Fibroblast of skin of right quadriceps (primary cell): ENCODE measurements at places on chromosomes 2 and 18.

- DNase-seq = no peak
Measured at GRCh38 chr2:234488913-234489451, 7.9 kb downstream of the ARL4C start.

DNA sequence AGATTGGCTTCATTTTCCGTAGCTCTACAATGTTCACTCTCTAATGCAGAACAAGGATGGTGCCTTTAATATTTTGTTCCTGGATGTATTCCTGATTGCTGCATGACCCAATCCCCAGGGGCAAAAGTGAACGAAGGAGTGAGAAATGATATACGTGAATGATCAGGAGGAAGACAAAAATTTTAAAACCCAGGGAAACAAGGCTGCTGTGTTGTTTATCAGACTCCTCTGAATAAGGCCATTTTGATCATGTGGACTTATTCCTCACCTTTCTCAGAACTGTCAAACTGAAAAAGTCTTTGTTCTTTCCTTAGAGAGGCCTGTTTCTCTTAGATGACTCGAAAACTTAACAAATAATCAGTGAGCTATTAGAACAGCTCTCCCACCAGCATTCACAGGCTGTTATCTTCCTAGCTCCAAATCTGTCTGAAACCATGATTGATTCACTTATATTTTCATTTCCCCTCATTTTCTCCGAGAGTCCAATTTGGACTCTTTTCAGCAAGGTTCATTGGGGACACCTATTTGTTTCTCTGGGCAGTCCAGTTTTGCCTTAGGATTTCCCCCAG lies 29.5 kb upstream of the COX7A2L start:
- DNase-seq = no peak

DNA sequence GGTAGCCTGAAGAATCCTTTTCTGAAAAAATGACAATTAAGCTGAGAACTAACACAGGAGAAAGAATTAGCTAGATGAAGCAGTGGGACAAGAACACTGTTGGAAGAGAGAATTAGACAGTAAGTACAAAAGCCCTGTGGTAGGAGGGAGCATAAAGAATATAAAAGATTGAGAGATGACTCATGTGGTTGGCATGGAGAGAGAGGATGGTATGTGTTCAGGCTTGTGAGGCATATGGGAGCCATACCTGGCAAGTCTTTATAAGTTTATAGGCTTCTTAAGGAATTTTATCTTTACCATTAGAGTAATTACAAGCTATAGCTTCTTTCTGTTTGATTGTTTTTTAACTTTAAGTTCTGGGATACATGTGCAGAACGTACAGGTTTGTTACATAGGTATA lies 325.0 kb downstream of the ARL6IP6 start:
- no peak for DNase-seq

DNA sequence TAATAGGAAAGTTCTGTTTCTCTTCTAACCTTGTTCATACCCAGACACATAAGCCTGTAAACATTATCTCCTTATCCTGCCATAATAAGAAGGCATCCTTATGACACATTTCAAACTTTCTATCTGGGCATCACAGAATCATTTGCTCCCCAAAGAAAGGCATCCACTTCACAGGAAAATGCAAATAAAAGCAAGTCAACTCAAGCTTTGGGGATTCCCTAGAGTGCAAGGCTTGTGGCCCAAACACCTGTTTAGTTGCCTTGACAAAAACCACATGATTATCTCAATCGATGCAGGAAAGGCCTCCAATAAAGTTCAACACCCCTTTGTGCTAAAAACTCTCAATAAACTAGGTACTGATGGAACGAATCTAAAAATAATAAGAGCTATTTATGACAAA lies 195.7 kb upstream of the GALNT5 start:
- DNase-seq = no peak

DNA sequence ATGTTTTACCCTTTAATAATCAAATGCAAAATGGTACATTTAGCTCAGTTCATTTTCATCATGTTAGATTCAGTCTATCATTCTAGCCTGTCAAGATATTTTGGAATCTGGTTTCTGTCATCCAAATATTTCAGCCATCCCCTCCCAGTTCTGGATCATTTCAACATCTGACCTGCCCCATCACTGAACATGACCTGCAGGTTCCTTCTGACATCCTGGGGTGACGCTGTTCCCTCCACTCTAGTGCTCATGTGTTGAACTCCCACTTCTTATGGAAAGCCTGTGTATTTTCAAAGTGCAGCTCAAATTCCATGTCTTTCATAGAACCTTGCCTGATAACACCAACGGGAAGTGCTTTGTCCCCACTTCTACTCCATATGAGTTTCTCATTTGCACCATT lies 320.0 kb upstream of the TNP1 start:
- DNase-seq = no peak

DNA sequence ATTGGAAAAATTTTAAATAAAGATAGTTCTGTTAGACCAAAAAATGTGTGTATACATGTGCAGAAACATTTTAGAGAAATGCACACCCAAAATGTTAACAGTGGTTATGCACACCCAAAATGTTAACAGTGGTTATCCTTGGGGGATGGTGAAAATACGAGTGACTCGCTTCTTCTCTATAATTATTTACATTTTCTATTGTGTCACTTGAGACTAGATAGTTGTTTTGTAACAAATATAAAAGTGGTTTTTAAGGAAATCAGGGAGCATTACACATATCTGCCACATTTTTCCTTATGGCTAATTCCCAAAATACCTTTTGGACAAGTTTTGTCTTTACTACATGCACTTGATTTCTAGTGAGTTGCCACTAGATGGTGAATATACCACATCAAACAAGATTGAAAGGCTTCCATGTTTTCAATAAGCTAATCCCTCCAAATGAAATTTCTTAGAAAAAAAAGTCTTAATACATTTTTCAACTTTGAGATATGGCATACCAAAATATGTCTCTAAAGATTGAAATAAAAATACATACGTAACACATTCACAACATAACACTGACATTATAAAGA lies 9.0 kb upstream of the HIBCH start:
- peak; percentile 4 for DNase-seq
